T1000 (cell line): ENCODE measurements at places on chromosomes 1 and 21.

DNA sequence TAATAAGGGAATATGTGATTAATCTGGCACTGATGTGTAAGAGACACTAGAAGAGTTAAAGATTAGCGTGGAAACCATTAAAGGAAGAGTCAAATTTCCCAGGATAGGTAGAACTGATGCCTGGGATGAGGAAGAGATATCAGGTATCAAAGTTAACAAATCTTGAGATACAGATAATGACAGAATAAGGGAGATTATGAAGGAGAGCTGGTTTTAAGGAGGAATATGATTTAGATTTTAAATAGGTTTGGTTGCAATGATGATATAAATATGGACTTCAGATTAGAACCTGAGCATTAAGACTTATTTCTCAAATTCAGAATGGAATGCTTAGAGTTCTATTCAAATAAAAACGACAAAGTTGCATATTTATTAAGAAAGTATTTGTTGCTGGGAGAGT is 26.2 kb downstream of the MAGI3 start:
- DNase-seq, result no peak

DNA sequence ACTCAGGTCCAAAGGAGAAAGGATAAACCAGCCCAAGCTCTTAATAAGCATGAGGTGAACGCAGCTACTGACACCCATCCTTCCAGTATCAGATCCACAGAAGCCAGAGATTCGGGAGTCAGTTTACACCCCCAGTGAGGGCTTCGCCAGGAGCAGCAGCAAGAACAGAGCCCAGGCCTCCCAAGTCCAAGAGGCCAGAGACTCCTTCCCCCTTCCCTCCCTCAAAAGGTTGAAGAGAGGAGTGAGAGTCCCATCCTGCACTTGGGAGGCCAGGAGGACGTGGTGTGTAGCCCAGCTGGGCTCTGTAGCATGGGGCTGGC is 72.8 kb downstream of the MRPL37 start:
- DNase-seq, result no peak

- no peak for DNase-seq
Measured at GRCh38 chr1:162571696-162572095, 10.2 kb downstream of the UAP1 start.

DNA sequence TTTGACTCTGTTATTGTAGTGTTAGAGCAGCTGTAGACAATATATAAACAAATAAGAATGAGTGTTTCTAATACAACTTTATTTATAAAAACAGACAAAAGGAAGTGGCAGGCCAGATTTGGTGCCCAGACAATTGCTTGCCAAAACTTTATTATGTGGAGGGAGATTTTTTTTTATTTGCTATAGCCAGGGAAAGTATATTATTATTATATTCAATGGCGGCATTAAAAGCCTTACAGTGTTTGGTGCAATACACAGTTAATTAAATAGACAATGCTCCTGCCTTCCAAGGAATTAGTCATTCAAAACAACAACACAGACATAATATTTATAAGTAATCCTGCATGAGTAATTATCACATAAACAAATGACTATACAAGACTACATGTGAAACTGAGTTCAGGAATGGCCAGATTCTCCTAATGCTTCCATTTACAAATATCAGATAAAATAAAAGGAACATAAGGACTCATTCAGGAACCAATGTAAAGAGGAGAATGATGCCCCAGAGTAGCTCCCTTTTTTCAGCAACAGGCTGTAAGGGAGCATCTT is 10.6 kb upstream of the RC3H1 start:
- no peak for DNase-seq

GRCh38 chr1:237868817-237869600 is 21.7 kb downstream of the ZP4 start:
- no peak for DNase-seq

- no peak for DNase-seq
Measured at GRCh38 chr1:33009561-33009960, 27.1 kb downstream of the AK2 start.

DNA sequence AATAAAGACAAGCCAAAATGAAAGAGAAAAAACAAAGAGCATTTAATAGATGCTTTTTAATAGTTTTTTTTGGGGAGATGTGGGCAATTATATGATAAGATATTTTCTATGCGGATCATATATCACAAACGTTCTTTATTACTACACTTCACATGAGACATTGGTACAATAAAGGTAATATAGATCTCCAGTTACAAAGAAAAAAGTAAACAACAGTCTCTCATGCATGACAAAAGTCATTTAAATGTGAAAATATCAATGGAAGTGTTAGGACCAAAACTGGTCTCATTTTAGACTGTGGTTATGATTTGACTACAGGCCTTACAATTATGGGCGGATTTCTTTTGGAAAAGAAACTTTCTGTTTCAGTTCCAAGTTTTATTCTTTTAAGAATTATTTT is 687.0 kb downstream of the ADGRL2 start:
- no peak for DNase-seq

DNA sequence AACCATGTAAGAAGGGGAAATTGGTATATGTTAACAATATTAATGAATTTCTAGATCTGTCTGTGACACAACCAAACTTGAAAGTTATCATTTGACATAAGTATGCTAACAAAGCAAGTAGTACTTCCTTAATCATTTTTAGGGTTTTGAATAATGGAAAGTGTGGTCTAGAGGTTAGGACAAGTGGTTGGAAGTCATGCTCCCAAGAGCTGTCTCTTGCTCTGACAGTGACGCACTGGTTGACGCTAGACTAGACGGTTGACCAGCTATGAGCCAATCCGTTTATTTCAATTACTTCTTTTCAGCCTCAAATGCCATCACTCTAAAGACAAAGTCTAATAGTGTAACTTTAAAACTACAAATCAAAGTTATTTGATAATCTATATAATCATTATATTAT is 20.7 kb upstream of the RGS1 start:
- DNase-seq, result no peak

DNA sequence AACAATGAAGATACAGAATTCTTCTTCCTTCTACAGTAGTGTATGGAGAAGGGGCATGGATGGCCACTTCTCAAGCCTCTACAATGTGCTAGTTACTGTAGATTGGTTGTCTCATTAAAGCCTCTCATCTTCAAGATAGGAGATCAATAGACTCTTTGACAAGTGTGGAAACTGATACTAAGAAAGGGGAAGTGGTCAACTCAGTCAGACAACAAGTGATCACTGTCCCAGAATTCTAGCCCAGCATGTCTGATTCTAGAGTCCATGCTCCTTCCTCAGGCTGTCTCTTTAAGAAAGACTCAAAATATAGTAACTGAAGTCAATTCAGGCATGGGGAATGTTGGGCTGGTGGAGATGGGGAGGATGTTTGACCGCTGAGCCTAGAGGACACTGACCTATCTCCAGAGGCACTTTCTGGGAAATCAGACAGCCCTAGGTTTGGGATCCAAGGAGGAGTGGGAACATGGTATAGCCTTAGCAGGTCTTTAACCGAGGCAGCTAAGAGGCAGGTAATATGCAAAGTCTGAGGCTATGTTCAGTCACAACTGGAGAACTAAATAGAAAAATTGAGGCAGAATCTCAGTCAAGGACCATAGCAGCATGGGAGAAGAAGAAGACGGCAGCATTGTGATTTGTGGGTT is 39.3 kb upstream of the EYA3 start:
- no peak for DNase-seq

- DNase-seq, result no peak
Measured at GRCh38 chr1:169931795-169932231, 38.1 kb upstream of the SCYL3 start.

DNA sequence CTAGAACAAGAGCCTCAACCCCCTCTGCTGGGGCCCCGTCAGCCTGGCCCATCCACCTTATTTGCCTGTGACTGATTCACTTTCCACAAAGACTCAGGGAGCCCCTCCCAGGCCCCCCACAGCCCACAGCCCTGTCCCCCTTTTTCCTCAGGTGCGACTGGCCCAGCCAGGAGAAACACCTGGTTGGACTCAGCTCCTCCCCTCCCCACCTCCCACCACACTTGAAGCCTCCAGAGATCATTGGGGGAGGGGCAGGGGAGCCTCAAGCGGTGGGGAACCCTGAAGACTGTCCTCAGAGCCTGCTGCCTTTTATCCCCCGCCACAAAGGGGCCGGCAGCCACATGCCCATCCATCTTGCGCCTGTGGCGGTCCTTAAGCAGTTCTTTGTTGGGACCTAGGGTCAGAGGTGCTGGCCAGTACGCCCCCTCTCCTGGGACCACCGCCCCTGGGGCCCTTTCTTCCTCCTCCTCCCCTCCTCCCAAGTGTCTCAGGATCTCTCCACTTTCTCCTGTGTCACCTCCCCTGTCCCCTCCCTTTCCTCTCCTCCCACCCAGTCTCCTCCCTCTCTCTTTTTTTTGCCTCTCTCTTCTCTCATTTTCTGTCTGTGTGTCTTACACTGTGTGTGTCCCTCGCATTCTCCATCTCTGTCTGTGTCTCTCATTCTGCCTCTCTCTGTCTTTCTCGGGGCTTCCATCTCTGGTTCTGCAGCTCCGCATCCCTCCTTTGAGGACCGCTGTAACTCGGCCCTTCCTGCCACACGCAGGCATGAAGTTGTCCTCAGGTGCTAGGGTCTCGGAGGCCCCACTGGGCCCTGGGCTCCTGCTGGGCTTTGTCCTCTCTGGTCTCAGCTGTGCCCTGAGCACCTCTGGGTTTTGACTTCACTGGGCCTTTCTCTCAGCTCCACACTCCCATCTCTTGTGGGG is 12.2 kb downstream of the CRABP2 start:
- no peak for DNase-seq

- DNase-seq, result no peak
Measured at GRCh38 chr1:161080441-161081405, 8.6 kb downstream of the NECTIN4 start.

GRCh38 chr1:79819140-79819539 is 812.6 kb upstream of the ADGRL4 start:
- no peak for DNase-seq

- DNase-seq, result no peak
Measured at GRCh38 chr1:202012544-202013478, 2.4 kb downstream of the ELF3 start.

GRCh38 chr1:5885471-5886139 is 106.6 kb downstream of the NPHP4 start:
- DNase-seq, result no peak

- DNase-seq, result no peak
Measured at GRCh38 chr1:5751163-5751540, 241.1 kb downstream of the NPHP4 start.

GRCh38 chr1:91846007-91846638 is 39.8 kb downstream of the TGFBR3 start:
- DNase-seq, result peak; percentile 8

DNA sequence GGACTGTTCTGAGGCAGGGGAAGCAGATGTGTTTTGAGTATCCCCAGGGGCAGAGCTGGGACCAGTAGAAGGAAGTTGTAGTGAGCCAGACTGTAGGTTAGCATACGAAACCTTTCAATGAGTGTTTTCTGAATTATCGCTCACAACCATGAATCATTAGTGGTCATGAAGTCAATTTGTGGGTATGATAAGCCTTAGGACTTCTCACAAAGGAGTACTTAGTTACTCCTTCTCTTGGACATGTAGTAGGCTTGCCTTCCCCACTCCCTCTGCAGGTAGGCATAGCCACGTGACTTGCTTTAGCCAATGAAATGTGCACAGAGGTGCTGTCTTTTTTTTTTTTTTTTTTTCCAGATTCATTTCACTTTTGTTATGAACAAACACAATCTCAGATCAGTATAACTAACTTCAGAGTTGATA is 23.9 kb upstream of the FAAH start:
- no peak for DNase-seq

GRCh38 chr1:223349241-223349640 is 14.7 kb downstream of the SUSD4 start:
- DNase-seq, result no peak

DNA sequence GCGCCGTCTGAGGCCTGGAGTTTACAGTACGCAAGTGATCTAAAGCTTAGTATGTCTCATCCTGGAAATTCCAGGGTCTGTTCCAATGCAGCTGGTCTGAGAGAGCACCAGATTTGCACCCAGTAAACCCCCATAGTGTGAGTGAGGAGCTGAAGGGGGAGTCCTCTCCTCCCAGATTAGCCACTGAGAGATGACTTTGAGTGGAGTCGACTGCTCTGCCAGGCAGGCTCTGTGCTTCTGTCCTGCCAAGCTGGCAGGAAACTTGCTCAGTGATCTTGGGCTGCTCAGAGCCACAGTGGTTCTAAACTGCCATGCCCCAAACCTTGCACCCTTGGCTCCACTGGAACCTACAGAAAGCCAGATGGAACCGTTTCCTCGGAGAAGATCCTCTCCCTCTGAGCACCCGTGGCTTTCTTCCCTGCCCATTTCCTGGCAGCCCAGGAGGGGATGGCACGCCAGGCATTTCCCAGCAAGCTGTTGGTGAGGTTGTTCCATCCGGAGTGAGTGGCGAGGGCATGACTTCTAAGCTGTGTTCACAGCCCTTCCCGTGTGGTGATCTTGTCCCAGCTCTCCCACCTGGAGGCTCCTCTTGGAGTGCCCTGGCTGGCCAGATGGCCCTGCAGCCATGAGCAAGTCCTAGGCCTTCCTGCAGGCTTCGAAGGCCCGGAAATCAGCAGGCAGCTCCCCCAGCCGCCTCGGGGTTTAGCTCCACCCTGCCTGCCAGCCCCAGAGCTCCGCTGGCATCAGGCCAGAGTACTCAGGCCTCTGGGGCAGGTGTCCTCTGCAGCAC is 125.9 kb upstream of the VAMP3 start:
- DNase-seq, result no peak

GRCh38 chr1:192609110-192610079 is 26.6 kb upstream of the RGS13 start:
- DNase-seq, result no peak

GRCh38 chr1:112589766-112590165 is 29.2 kb downstream of the ST7L start:
- no peak for DNase-seq

DNA sequence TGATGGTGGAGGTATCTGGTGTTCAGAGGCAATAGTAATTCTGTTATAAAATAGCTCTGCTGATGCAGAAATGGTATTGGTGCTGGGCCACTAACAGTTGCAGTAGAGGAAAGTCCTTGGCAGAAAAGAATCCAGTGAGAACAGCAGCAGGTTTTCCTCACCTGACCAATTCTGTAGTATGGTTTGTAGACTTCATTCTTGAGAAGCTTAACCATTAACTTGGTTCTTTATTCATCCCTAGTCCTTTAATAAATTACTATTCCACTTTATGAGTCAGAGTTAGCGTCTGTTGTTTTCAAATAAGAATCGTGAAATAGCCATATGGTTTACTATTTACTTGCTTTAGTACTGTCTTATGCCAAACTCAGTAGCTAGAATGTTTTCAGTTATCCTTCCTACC is 128.5 kb upstream of the SERTAD4 start:
- no peak for DNase-seq

DNA sequence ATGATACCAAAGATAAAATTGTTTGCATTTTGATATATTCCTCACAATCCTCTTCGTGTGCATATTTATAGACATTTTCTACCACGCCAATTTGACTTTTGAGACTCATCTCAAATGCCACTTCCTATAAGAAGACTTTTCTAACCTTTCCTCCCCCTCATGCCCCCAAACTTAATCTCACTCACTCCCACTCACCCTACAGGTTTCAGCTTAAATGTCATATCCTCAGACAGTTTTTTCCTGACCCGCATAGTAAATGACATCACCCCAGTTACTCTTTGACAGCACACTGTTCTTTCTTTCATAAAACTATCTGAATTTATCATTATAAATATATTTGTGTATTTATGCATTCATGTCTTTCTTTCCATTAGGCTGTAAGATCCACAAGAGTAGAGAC is 29.6 kb upstream of the RGS8 start:
- DNase-seq, result no peak
